T-helper 2 cell treated with Interferon-gamma antibody and Interleukin-4, amounts not matched to agents 5 μg/mL and 100 μg/mL, for 36 hours (primary cell): ENCODE measurements at places on chromosomes 1 and 21.
A peak's percentile ranks its signal among the peaks of the same experiment; 100 is the strongest.

DNA sequence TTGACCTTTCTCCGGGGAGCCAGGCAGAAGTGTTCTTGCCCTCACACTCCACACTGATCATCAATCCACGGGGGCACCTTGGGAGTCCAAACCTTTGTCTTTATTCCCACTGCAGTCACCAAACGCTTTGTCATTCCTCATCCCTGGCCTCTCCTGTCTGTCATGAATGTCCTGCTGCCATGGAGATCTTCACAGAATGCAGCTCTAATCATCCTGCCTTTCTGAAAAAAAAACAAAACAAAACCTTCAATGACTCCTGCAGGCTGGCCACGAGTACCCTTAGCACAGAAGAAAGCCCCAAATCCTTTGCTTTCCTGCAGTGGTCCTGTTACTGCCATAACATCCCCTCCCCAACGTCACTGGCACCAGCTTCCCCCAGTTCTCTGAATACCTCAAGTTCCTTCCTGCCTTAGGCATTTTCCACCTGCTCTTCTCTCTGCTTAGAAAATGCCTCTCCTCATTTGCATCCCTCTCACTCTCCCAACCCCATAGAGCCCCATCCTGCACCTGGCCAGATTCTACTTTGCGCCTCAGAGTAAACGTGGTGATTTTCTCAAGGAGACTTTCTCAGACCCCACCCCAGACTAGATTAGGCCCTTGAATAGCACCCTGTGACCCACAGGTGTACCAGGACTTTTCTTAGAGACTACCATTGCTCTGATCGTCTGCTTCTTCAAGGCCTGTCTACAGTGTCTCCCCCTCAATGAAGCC lies 131.2 kb downstream of the AK5 start:
- DNase-seq, result no peak

DNA sequence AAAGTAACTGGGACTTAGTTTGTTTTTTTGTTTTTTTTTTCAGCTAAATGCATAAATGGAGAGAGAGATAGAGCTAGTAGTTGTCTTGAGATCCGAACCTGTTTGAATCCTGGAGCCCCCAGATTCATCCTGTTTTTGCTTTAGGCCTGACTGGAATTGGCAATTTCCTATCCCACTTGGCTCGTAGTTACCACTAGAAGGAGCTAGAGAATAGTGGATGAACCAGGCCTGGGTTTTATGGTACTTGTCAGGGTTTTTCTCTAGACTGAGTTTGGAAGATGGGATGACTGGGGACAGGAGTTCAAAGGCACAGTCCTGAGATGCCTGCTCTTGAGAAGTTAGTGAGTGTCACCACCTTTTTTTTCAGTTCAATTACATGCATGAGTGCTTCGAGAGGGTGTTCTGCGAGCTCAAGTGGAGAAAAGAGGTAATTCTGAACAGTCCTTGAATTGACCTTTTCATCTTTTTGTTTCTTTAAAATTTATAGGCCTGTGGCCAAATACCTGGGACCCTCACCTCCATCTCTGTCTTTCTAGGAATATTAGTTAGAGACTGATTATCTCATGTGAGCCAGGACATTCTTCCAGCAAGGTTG lies 23.4 kb downstream of the CELF3 start:
- no peak for DNase-seq

DNA sequence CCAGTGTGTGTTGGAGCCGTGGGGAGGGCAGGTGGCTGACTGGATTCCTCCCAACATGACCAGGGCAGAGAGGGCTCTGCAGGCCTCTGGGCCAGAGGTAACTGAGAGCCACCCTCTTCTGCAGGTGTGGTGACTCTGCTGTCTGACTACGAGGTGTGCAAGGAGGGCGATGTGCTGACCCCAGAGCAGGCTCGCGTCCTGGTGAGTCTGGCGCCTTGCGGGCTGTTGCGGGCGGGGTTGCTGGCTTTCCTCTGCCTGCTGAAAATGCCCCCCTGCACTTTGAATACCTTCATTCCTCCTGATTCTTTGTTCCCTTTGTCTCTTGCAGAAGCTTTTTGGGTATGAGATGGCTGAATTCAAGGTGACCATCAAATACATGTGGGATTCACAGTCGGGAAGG lies 6.7 kb downstream of the MRTO4 start:
- DNase-seq, result no peak

DNA sequence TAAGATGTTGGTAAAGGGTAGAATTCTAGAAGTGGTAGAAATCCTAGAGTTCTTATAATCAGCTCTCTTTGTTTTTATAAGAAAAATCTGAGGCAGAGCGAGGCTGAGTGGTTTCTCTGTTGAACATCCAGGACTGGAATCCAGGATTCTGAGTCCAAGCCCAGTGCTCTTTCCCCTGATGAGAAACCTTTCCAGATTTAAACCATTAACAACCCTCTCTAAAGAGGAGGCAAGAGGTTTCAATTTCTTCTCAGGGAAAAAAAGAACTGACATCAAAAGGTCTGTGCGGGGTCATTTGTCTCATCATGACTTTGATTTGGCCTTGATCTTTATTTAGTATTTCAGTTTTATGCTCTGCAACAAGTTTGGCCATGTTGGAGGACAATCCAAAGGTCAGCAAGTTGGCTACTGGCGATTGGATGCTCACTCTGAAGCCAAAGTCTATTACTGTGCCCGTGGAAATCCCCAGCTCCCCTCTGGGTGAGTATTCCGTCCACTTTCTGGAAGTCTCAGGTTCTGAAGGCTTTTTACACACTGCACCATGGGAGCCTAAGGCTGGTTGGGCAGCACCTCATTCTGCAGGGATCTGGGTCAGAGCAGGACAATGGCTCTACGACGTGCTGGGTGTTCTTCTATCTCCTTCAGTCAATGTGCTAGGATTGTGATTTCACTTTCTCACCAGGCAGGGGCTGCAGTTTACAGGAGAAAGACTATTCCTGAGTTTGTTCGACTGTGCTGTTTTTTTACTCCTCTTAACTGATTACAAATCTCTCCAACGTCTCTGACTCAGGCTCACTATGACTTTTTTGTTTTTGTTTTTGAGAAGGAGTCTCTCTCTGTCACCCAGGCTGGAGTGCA lies 18.9 kb upstream of the CCT8 start:
- DNase-seq, result peak; percentile 22

GRCh38 chr1:21568006-21568746 lies 59.0 kb downstream of the ALPL start:
- DNase-seq, result no peak
